ENCODE measurements at places on chromosomes 1 and 21. TPM values are rescaled to one million over a fixed set of nuclear protein-coding genes. Genes with fewer than 3 reads are reported as not detected.

GRCh38 chr1:21206117-21206516 lies 29.4 kb upstream of the EIF4G3 start:
- no peaks in the 10 kb centered on the region for H3K27me3 ChIP-seq
- no peak overlapping the region for H3K27ac ChIP-seq
- no peaks in the 10 kb centered on the region for H3K36me3 ChIP-seq
- DNase-seq: no peak

DNA sequence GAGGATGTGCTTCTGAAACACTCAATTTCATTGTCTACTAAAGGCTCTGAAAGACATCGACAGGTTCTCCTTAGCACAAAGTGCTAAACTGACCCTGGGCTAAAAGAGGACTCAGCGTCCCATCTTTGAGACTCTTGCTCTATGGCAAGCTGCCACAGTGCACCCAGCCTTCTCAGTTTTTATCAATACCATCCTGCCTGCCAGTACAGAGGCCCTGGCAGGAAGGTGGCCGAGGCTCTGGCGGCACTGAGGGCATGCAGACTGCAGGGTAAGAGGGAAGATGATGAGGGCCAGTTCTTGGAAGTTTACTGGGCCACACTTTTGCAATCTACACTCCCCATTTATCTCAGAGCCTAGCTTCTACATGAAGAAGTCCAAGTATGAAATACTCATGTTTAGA lies 5.3 kb downstream of the OLFML2B start:
- no peak overlapping the region for H3K4me3 ChIP-seq
- H3K4me1 ChIP-seq: peaks cover 5% of the 10 kb centered on the region
- no peak overlapping the region for H3K27ac ChIP-seq
- H3K27me3 ChIP-seq: peaks cover 12% of the 10 kb centered on the region
- H3K36me3 ChIP-seq: no peaks in the 10 kb centered on the region

GRCh38 chr1:110185181-110185580 lies 24.9 kb upstream of the KCNC4 start:
- H3K27ac ChIP-seq: no peak overlapping the region
- no peaks in the 10 kb centered on the region for H3K36me3 ChIP-seq
- H3K27me3 ChIP-seq: no peaks in the 10 kb centered on the region
- no peak for DNase-seq
- no peak overlapping the region for H3K4me3 ChIP-seq

PROK1 gene
- not detected for total RNA-seq

FCMR gene
- total RNA-seq: 42.9 TPM

- H3K4me3 ChIP-seq: no peak overlapping the region
- no peak overlapping the region for H3K27ac ChIP-seq
- no peaks in the 10 kb centered on the region for H3K4me1 ChIP-seq
- peaks cover 77% of the 10 kb centered on the region for H3K36me3 ChIP-seq
Observed at GRCh38 chr1:235675152-235675890, 25.7 kb upstream of the GNG4 start.

SLAMF9 gene
- not detected for total RNA-seq
